ENCODE measurements at places on chromosomes 5 and 9.

- no peak overlapping the region for H3K27ac ChIP-seq
- no peak overlapping the region for H3K4me3 ChIP-seq
- no peaks in the 10 kb centered on the region for H3K4me1 ChIP-seq
- no peaks in the 10 kb centered on the region for H3K27me3 ChIP-seq
These were observed 223.9 kb upstream of the ADAMTSL1 start for GRCh38 chr9:18250053-18250452.

- no peaks in the 10 kb centered on the region for H3K4me1 ChIP-seq
- no peak overlapping the region for H3K4me3 ChIP-seq
- no peaks in the 10 kb centered on the region for H3K36me3 ChIP-seq
- H3K27ac ChIP-seq: no peak overlapping the region
- DNase-seq: no peak
- H3K27me3 ChIP-seq: no peaks in the 10 kb centered on the region
These were observed 163.1 kb downstream of the PAX5 start for GRCh38 chr9:36870960-36871359.

GRCh38 chr5:137478043-137478442 is 21.1 kb downstream of the SPOCK1 start:
- DNase-seq: no peak
- H3K4me3 ChIP-seq: no peak overlapping the region
- no peak overlapping the region for H3K27ac ChIP-seq
- no peaks in the 10 kb centered on the region for H3K36me3 ChIP-seq

DNA sequence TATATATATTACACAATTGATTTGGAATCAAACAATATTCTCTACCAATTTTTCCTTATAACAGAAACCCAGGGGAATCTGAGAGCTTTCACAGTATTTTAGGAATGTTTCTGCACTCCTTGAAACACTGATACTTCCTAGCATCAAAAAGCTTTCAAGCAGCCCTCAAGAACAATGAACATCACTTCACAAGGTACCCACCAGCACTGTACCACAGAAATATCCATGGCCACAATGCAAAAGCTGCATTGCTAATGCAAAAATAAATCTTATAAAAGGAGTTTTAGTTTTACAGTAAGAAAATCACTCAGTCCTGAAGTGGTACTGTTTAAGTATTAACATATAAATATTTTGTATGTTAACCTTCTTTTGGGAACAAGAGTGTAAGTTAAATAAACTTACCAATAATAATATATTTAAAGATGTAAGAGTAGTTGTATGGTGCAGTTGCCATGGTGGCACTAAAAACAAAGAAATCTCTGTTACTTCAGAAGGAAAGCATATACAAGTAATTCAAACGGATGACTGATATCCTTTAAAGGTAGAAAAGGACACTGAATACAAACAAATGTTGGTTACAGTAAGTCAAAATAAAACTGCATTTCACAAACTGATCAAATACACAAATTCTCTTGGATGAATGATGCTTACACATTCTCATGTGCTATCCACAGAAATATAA is 8.6 kb downstream of the RAB14 start:
- H3K27me3 ChIP-seq: no peaks in the 10 kb centered on the region
- no peak overlapping the region for H3K4me3 ChIP-seq
- peaks cover 9% of the 10 kb centered on the region for H3K4me1 ChIP-seq
- no peaks in the 10 kb centered on the region for H3K36me3 ChIP-seq

DNA sequence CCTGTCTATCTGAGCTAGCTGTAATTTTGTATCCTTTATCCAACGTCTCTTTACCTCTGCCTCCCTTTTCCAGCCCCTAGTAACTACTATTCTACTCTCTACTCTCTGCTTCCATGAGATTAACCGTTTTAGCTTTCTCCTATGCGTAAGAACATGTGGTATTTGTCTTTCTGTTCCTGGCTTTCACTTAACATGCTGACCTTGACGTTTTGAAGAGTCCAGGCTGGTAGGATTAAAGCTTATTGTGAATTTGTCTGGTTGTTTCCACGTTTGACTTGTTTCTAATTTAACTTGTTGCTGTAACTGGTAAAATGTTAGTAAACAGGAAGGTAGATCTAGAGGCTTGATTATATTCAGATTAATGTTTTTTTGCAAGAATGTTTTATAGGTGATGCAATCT is 385.3 kb downstream of the PSAT1 start:
- no peaks in the 10 kb centered on the region for H3K36me3 ChIP-seq
- no peak overlapping the region for H3K27ac ChIP-seq
- no peak for DNase-seq
- H3K4me1 ChIP-seq: no peaks in the 10 kb centered on the region
- no peak overlapping the region for H3K4me3 ChIP-seq
- H3K27me3 ChIP-seq: no peaks in the 10 kb centered on the region

DNA sequence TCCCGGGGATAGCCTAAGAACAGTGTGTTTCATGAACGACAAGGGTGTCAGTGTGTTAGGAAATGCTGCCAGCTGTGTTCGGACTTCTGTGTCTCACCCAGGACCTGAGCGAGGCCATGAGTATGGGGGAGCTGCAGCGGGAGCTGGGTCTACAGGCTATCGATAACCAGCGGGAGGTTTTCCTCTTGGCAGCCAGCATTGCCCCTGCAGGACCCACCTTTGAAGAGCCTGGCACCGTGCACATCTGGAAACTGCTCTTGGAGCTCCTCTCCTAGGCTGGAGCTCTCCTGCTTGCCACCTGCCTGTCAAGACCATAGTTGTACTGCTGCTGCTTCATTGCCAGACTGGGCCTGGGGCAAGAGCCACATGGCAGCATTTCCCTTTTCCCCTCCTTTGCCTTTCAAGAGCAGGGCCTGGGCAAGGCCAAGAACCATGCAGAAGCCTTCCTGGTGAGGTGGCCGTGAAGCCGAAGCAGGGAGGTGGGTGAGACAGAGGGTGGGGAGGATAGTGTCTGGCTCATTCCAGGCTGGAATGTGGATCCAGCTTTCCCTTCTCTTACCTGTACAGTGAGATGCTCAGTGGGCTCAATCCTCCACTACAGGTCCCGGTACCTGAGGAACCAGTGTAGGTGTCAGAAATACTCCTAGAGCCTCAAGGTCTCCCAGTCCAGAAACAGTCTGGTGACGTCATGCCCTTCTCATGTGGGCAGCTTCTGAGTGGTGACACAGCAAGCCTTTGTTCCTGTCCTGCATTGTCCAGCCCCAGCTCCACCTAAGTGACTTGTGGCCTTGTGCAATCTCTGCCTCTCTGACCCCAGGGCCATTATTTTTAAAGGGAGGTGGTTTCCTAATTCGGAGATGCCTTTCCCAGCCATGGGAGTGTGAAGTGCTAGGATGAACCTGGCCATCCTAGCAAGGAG is 6.6 kb downstream of the ARL10 start:
- H3K4me1 ChIP-seq: no peaks in the 10 kb centered on the region
- no peak overlapping the region for H3K4me3 ChIP-seq
- no peak for DNase-seq
- H3K27me3 ChIP-seq: no peaks in the 10 kb centered on the region

DNA sequence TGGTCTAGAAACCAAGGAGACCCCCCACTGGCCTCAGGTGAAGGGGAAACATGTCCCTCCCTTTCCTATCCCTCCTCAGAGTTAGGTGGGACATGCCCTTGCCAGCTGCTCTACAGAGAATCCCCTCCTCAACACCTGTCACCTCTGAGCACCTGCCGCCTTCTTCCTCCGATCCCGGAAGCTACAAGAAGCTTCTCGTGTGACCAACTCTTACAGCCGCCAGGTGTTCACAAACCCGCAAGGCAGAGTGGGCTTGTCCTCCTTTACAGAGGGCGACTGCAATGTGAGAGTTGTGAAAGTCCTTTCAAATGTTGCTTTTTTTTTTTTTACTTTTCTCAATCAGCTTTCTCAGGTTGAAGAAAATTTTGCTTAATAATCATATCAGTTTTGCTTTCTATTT is 3.7 kb upstream of the ICE1 start:
- no peak overlapping the region for H3K27ac ChIP-seq
- no peak overlapping the region for H3K4me3 ChIP-seq
- peaks cover 23% of the 10 kb centered on the region for H3K4me1 ChIP-seq
- DNase-seq: no peak
- no peaks in the 10 kb centered on the region for H3K27me3 ChIP-seq
- H3K36me3 ChIP-seq: no peaks in the 10 kb centered on the region

GRCh38 chr5:72407541-72407940 is 87.4 kb downstream of the PTCD2 start:
- DNase-seq: no peak
- no peak overlapping the region for H3K27ac ChIP-seq

DNA sequence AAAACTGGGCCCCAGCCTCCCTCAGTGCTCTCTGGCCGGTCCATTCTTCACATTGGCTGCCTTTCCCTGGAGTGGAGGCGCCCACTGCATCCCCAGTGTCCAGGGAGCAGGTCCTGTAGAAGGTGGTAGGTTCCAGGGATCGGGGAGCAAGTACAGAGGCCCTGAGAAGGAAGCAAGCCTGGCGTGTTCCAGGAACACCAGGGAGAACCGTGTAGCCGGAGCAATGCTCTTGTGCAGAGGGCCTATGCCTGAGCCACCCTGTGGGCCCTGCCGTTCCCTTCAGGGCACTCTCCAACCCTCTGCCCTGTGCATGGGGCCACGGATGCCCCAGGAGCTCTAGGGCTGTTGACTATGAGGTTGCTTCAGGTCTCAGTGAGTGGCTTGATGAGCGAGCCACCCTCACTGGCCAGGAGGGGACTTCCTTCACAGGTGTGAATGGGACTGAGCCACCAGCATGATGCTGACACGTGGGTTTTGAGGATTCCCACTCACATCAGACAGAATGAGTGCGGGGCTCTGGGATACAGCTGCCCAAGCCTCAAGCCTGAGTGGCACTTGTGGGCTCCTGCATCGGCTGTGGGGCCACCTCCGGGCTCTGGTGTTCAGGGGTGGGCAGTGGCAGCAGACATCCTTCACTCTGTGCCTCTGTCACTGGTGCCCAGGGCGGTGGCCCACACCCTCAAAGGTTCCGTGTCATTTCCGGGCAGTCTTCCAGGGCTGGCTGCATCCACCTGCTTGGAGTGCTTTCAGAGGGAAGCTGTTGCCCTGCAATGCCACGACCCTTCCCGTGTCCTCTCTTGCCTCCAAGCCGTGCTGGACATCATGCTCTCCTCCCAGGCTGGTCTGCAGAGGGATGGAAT is 54.4 kb downstream of the ADAMTS2 start:
- H3K4me1 ChIP-seq: no peaks in the 10 kb centered on the region
- no peak for DNase-seq
- H3K4me3 ChIP-seq: no peak overlapping the region
- H3K27ac ChIP-seq: no peak overlapping the region
- H3K27me3 ChIP-seq: no peaks in the 10 kb centered on the region

DNA sequence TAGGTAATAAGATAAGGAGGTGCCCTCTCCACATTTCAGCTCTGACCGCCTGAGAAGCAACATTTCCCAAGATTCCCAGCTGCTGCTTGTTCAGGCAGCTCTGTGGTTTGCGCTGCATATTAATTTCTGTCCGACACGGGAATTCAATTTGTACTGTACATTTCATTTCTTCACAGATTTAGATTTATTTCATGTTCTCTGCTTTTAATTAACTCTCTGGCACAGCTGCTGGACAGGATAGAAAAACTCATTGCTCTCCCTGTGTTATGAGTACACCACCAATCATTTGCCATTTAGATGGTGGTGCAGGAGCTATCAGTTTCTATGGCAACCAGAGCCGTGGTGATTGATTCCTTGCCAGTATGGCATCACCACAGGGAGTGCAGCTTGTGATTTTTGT is 558.5 kb downstream of the DMRTA1 start:
- no peak for DNase-seq
- no peaks in the 10 kb centered on the region for H3K36me3 ChIP-seq
- no peak overlapping the region for H3K27ac ChIP-seq
- H3K4me1 ChIP-seq: no peaks in the 10 kb centered on the region

- no peak overlapping the region for H3K4me3 ChIP-seq
- H3K27me3 ChIP-seq: peaks cover 18% of the 10 kb centered on the region
- no peak for DNase-seq
- no peak overlapping the region for H3K27ac ChIP-seq
These were observed 30.4 kb upstream of the SYNPO start for GRCh38 chr5:150609843-150610584.

- DNase-seq: no peak
- H3K36me3 ChIP-seq: no peaks in the 10 kb centered on the region
- no peak overlapping the region for H3K27ac ChIP-seq
- no peaks in the 10 kb centered on the region for H3K4me1 ChIP-seq
- no peaks in the 10 kb centered on the region for H3K27me3 ChIP-seq
These were observed 559.8 kb downstream of the HINT1 start for GRCh38 chr5:130605234-130605633.

All from DND-41 (cell line).